COLO829 (cell line): ENCODE measurements at places on chromosomes 11 and 22.

GRCh38 chr11:78110830-78111229 is 28.6 kb downstream of the ALG8 start:
- no peak for DNase-seq

DNA sequence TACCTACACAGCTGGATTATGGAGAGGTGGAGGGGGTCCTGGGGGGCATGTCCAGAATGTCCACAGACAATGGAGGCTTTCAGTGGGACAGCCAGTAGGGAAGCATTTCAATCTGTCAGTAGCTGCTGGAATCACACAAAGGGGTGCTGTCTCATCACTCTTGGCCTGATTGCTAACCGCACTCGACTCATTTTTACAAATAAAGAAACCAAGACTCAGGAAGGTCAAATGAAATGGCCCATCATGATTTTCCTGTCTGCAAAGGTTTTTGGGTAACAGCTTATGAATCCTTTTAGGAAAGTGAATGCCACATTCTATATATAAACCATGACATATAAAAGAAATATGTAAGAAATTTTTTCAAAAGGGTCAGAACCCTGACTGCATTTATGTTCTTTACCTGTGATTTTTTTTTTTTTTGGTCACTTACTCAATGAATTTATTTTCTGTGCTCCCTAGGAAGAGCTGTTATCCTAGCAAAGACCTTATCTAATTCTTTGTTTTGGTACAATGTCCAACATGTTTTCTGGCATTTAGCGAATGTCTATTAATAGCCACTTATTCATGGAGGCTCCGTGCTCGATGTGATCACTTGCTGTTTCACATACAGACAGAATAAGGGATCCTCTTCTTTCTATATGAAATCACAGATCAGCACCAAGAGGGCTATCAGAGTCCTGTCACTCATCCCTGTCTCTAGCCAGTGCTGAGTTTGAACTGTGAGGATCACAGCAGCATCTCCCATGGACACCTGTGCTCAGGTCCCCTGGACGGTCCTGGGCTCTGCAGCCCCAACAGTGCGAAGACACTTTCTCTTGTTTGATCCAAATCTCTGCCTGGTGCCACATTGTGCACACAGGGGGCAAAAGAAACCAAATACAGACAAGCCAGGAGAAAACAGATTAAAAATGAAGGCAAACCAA is 979.7 kb downstream of the NTM start:
- no peak for DNase-seq

DNA sequence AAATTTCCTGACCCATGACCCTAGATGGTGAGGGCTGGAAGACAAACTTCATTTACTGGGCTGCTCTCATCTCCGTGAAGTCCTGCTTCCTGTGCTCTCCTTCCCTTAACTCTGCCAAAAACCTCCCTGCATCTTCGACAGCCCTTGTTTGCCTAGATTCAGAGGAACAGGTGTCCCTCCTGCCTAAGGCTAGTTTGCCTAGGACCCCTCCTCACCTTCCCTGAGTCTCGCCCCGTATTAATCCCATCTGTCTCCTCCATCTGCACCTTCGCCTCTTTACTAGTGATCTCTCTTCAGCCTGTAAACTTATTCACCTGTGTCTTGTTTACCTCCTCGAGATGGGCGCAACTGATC is 33.1 kb downstream of the EIF3F start:
- no peak for DNase-seq

DNA sequence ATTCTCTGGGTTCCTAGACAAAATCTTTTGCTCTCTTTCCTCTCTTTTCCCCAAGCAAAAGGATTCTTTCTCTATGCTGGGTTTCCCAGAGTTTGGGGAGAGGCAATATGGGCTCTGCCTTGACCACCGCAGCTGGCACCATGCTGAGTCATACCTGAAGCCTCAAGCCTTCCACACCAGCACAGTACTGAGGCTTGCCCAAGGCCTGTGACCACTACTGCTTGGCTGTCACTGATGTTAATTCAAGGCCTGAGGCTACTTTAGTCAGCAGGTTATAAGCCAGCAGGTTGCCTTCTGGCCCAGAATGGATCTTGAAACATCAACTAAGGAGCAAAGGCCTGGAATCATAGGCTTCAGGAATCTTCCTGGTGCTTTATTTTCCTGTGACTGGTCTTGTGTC is 185.3 kb downstream of the DYNC2H1 start:
- DNase-seq: no peak

DNA sequence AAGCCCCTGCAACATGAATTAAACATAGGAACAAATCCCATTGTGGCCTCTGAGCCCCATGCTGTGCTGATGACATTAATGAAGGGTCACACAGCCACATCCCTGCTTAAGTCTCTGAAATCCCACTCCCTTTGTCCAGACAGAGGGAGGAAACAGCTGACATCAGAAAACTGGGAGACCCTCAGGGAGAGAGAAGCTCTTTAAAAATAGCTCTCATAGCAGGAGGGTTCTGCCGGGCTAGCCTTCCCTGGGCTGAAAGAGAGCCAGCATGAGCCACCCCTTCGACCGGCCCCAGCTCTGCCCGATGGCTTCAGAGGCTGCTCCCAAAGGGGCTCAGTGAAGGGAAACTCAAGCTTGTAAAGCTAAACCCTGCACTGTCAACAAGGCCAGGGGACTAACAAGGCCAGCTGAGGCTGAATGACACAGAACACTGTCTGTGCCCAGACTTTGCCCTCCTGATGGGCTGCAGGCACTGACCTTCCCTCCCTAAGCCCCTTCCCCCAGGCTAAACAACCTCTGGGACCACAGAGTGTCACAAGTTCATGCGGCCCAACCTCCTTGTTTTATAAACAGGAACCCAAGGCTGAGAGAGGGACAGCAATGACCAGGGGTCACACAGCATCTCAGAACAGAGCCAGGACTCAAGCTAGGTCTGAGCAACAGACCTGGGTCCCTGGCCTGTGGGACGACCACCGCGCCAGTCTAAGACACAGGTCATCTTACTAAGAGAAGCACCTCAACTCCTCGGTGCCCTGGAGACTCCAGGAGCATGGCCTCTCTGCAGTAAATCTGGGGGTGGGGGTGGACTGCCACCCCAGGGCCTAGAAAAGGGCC is 163.8 kb downstream of the CHST1 start:
- DNase-seq: no peak

GRCh38 chr22:16933291-16934282 is 74.4 kb downstream of the GAB4 start:
- no peak for DNase-seq

GRCh38 chr11:120547811-120548681 is 36.5 kb downstream of the GRIK4 start:
- peak; percentile 80 for DNase-seq

GRCh38 chr22:49531368-49531791 is 296.3 kb downstream of the BRD1 start:
- no peak for DNase-seq

DNA sequence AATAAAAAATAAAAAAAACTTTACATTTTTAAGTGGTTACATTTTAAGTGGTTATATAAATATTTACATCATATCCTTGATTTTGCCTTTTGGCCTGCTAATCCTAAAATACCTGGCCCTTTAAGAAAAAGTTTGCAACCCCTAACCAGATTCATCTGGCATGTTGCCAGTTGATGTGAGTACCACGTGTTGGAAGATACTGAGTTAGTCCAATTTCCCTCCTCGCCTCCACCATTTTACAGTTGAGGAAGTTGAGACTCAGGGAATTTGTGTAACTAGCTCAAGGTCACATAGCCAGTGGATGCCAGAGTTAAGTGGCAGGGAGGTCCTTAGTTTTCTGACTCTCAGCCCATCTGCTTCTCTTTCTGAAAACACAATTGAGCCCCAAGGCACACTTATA is 5.1 kb downstream of the ELF5 start:
- DNase-seq: no peak

DNA sequence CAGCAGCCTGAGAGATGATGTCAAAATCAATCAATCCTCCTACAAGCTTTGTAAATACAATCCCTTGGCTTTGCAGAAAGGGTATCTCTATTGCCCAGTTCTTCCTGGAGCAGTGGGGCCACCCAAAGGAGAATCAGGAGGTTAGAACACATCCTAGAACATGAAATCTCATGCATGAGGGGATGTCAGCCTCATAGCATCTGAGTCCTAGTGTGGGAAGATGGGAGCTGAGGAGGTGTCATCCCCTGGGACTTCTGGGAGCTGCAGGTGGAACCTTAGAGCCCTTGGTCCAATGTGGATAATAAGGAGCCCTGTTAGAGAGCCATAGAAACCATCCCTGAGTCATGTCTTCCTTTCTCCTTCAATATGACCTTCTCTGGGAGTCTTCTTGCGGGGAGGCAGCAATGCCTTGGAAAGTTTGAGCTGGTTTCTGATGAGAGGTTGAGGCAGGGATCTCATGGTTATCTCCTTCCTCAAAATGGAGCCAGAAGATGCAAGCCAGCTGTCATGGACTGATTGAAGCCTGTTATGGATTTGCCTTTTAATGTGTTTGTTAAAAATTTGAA is 74.8 kb downstream of the BDNF start:
- DNase-seq: no peak

DNA sequence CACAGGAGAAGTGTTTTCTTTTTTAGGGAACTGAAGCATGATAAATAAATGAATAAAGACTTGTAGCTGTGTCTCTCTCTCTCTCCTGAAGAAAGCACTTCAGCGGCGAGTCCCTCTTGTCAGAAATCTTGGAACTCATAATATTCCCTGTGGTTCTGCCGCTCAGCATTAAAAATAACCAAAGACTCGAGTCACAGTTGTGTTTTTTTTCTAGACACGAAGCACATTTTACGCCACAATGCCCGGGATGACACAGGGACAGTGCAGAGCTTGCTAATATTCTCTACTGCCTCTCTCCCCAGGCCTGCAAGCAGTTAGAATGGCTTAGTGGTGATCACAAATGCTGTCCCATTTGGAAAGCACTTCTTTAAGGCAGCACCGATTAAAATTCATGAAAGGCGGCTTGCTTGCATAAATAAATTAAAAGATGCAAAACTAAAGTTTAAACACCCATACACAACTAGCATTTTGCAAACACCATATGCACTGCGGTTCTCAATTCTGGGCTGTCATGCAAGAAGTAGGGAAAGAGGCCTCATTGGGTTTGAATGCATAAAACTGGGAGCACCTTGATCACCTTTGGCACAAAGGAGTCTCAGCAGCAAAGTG is 597.4 kb downstream of the SOX6 start:
- no peak for DNase-seq

DNA sequence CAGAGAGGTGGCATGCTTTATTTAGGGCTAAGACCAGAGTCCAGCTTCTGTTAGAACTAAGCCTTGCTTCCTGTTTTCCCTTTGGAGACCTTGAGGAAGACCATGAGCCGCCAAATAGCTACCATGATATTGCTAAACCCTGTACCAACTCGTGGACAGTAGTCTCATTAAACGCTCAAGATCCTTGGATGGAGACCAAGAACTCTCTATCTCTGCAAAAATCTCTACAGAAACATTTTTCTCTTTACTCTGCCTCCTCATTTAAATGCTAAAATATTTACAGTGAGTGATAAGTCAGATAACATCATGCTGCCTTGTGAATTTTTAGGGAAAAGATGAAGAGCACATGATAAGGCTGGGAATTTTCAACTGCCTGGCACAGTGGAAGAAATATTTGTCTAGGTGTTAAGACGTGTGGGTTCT is 197.8 kb downstream of the MAML2 start:
- DNase-seq: no peak

DNA sequence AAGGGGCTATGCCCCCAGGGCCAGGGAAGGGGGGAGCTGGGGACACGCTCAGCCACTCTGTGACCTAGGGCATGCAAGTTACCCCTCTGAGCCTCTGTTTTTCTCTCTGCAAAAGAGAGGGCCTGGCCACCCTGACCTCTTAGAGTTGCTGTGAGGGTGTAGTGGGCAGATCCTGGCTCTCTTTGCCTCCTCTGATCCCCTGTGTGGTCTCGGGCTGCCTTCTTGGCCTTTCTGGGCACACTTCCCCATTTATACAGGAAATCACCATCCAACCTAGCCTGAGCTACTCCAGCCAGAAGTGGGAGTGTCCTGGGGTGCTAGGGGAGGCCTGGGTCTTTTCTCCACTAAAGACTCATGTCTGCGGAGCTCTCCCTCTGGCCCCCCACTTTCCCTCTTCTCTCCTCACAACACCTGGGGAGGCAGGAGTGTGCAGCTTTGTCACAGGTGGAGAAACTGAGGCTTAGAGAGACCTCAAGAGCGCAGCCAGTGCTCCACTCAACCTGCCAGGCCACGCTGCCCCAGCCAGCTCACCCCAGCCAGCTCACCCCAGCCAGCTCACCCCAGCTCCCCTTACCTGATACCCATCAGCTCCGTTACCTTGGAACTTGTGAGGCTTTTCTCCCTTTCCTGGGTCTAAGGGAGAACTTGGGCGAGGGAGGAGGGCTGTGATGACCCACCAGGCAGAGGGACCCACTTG is 1.4 kb downstream of the AIFM3 start:
- DNase-seq: no peak

- DNase-seq: no peak
Measured at GRCh38 chr22:20026204-20026908, 5.4 kb downstream of the TANGO2 start.

DNA sequence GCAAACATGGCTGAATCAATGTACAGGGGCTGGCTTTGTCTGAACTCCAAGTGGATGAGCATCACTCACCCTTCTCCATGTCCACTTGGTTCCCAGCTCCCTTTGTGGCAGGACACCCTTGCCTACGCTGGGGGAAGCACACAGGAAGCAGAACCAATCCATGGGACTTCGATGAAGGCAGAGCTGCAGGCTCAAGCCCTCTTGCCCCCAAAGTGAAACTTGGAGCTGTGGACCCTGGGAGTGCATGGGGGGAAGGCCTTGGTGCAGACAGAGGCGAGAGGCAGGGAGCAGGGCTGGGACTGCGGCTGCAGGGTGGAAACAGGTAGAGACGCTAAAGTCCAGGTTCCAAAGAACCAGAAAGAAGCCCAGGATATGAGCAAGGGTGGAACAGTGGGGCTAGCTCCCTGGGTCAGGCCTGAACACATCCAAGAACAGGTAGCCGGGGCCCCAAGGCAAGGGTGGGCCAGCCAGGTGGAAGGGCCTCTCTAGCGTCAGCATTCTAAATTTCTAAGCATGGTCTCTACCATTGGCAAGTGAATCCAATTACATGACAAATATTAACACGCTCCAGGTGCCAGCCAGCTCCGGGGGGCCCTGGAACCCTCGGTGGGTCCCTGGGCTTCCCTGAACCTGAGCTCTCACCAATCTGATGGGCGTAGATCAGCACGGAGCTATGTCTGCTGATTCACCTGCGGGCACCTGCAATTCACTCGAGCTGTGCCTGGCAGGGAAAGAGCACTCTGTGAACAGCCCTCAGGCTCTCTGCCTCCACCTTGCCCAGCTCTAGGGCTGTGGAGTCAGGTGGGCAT is 532.8 kb downstream of the BRD1 start:
- no peak for DNase-seq

GRCh38 chr11:68345776-68346461 is 33.5 kb downstream of the LRP5 start:
- DNase-seq: no peak

DNA sequence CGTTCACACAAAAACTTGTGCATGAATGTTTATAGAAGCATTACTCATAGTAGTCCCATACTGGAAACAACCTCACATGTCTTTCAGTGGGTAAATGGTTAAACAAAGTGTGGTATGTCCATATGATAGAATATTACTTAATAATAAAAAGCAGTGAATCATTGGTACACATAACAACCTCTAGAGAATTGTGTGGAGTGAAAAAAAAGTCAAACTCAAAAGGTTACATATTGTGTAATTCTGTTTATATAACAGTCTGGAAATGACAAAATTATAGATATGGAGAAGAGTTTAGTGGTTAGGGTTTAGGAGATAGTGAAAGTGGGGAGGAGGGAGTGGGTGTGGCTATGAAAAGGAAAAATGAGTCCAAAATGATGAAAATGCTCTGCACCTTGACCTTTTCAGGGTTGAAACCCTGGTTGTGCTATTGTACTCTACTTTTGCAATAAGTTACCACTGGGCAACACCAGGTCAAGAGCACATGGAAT is 243.4 kb upstream of the DDI1 start:
- no peak for DNase-seq

- no peak for DNase-seq
Measured at GRCh38 chr11:57493507-57494503, 21.7 kb downstream of the SLC43A1 start.
